ENCODE measurements at places on chromosomes 3 and 15.
A peak's percentile ranks its signal among the peaks of the same experiment; 100 is the strongest.

GRCh38 chr3:89101251-89101650 is 6.2 kb upstream of the EPHA3 start:
- no peak for DNase-seq

DNA sequence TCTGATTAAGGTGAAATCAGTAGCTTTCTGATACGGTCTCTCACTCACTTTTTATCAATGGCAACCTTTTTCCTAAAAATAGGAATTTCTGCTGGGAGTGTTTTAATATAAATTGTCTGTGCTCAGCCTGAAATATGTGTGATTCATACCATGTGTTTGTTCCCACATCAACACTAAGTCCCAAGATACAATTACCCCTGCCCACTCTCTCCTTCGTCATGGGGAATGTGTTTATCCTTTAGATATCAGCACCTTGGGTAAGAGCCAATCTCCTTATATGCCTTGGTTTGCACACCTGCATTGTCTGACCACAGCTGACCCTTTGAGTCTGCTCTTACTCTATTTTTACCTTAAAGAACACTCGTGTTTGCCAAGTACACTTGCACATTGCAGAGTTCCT is 356.4 kb downstream of the LPP start:
- DNase-seq, result peak; percentile 74

DNA sequence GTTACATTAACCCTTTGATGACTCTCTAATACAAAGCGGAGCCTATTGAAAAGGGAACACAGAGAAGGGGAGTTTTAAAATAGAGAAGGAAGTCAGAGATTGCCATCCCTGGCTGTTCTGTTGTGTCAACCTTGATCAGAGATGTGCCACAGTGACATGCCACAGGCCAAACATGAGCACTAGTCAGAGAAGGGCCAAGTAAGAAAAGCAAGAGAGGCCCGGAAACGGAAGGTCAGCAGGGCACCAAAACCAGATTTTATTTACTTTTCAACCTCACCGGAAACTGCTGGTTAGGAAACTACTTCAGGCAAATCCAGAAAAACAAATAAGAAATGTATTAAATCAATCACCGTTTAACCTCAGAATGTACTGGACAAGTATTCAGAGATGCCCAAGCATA is 171.8 kb downstream of the ALCAM start:
- no peak for DNase-seq

- DNase-seq, result no peak
Observed at GRCh38 chr15:39869858-39870515, 50.1 kb downstream of the GPR176 start.

DNA sequence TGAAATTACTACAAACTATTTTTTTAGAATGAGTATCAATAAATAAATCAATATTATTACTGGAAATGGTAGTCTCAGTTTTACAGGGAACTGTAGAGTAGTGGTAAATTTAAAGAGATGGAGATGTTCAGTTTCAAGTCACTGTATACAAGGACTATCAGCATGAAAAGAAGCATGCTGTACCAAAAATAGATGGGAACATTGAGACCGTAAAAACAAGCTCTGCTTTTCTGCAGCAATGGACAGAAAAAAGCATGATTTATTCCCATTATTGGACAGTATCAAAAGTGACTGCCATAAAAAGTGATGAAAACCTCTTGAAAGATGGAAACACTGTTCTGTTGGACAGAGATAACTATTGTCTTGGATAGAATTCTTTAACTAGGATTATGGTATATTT is 187.2 kb downstream of the EPHA6 start:
- DNase-seq, result no peak

DNA sequence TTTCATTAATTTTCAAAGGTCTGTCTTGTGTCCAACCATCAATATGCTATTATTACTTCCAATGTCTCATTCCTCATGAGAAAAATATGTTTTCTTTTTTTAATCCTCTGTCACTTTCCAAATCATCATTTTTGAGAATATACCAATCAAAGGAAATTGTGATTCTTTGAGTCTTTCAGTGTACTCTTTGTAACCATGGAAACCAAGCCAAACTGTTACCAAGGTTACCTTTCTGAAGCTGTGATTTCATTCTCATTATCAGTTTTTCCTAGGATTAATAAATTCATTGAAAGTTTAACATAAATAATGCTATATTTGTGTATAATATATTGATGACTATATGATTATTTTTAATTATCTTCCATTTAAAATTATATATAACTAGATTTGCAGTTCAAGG is 16.6 kb upstream of the PLSCR5 start:
- no peak for DNase-seq

GRCh38 chr3:22318325-22318724 is 567.3 kb upstream of the ZNF385D start:
- no peak for DNase-seq

DNA sequence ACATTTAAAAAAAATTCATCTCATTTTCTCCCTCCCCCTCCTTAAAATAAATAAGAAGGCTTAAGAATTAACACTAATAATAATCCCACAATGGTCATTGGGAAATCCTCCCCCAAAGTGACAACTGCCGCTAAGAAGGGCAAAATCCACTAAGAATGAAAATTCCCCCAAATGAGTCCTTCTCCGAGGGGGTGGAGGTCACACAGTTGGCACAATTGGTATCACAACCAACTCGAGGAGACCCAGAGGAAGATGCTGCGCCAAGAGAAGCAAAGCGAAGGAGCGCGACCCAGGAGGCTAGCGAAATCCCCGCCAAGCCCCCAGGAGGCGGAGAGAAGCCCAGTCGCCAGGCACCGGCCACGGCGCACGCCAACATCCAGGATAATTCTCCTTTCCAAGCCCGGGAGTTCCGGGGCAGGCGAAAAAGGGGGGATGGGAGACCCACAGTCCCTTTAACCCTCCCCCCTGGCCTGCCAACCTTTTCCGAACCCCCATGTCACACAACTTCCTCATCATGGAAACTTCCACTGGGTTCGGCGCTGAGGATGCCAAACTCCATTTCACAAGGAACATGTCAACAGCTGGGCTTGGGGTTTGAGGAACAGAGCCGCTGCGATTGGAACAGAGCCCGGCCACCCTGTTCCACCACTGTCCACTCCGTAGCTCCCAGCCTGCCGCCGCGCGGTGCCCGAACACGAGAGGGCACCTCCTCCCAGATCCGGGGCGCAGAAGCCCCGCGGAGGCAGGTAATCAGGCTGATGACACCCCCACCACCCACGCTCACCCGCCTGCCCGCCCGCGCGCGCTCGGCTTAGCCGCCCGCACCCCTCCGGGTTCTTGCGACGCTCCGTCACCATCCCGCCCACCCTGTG is 668 bp downstream of the THRB start:
- peak; percentile 6 for DNase-seq

GRCh38 chr15:67137951-67138848 is 72.8 kb downstream of the SMAD3 start:
- no peak for DNase-seq

DNA sequence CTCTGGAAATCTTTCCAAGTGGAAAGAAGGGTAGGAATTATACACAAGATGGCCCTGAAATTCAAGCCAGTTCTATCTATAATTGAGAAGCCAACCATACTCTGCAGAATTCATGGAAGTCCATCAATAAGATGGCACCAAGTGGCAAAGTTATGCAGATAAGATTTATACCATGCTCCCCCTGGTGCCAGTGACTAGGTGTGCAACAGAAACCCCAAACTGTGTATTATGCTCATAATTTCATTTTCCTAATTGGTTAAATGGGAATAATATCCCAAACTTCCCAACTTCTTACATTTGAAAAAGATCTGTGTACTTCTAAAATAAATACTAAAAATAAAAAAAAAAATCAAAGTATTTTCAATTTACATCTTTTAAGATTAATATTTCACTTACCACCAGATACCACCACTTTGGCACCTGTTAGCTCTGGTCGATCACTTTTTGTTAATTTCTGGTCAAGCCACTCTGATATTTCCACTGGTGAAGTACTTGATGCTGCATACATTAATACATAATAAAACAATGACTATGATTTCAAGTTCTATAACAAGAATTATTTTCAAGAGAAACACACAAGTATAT is 25.9 kb downstream of the ETFA start:
- no peak for DNase-seq

- no peak for DNase-seq
Observed at GRCh38 chr3:492586-493316, 296.2 kb downstream of the CHL1 start.

DNA sequence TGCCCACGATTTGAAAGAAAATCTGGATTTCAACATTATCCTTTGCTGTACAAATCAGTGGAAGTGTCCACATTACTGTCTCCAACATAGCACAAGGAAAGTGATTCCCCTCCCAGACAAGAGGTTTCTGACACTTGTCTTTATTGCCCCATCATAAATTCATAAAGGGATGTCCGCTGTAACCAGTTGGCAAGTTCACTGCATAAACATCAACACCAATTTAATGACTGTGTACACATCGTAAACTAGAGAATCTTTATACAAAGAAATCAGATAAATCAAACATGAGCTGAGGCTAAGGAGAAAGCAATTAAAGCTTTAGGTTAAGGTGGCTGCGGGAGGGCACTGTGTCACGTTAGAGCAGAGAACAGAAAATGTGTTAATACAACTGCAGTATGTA is 129.8 kb downstream of the MEIS2 start:
- no peak for DNase-seq

- no peak for DNase-seq
Observed at GRCh38 chr15:72472992-72473610, 1.0 kb upstream of the ARIH1 start.

- DNase-seq, result no peak
Observed at GRCh38 chr15:33701304-33701696, 267.0 kb upstream of the CHRM5 start.

DNA sequence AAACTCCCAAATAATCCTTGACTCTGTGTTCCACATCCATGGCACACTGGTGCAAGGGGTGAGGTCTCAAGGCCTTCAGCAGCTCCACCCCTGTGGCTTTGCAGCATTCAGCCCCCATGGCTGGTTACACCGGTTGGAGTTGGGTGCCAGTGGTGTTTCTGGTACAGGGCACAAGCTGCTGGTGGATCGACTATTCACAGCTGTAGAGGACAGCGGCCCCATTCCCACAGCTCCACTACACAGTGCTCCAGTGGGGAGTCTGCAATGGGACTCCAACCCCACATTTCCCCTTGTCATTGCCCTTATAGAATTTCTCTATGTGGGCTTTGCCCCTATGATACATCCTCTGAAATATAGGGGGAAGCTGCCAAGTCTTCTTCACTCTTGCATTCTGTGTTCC is 64.3 kb upstream of the SGO1 start:
- no peak for DNase-seq

DNA sequence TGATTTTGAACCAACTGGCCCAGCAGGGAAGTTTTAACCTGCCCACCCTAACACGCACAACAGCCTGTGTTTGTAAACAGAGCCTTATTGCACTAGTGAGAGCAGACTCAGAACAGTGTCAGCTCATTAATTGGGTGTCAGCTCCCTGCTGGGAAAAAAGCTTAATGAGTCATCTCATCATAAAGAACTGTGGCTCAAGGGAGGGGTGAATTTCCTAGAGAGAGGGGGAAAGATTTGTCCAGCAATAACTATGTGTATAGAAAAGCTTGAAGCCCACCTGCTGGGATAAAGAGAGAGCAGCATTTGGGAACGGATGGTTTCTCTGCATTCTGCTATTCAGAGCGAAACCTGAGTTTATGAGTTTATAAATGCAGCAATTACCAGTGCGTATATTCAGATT is 48.9 kb upstream of the GMNC start:
- no peak for DNase-seq

- DNase-seq, result peak; percentile 63
Observed at GRCh38 chr3:172675441-172676193, 35.2 kb downstream of the NCEH1 start.

DNA sequence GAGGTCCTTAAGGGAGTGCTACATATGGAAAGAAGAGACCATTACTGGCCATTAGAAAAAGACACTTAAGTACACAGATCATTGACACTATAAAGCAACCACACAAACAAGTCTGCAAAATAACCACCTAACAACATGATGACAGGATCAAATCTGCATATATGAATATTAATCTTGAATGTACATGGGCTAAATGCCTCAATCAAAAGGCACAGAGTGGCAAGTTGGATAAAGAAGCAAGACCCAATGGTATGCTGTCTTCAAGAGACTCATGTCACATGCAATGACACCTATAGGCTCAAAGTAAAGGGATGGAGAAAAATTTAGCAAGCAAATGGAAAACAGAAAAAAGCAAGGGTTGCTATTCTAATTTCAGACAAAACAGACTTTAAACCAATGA is 28.4 kb upstream of the CCNL1 start:
- DNase-seq, result no peak

DNA sequence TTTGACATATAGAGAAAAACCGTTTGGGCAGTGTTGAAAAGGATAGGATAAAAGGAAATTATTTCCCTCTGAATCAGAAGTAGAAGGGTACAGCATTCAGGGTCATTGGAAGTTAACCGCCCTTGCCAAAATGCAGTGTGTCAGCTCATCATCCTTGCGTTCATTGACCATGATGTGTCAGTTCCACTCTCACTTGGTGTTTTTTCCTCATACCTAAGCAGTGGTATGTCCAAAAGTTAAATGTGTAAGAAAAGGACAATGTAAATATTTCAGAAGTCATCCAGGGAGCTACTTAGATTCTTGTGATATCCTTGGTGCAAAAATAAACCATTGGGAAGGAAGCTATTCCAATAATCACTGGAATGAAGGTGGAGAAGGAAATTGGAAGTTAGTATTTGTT is 50.7 kb downstream of the MAP6D1 start:
- DNase-seq, result no peak

- DNase-seq, result no peak
Observed at GRCh38 chr3:109923431-109923830, 586.1 kb upstream of the DPPA4 start.

DNA sequence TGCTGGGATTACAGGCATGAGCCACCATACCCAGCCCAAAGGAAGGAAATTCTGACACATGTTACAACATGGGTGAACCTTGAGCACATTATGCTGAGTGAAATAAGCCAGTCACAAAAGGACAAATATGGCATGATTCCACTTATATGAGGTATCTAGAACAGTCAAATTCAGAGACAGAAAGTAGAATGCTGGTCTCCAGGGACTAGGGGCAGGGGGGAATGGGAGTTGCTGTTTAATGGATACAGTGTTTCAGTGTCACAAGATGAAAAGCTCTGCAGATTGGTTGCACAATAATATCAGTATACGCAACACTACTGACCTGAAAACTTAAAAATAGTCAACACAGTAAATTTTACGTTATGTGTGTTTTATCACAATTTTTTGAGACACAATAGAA is 4.1 kb downstream of the SPATA12 start:
- no peak for DNase-seq

- no peak for DNase-seq
Observed at GRCh38 chr3:177778633-177779032, 581.4 kb upstream of the TBL1XR1 start.

DNA sequence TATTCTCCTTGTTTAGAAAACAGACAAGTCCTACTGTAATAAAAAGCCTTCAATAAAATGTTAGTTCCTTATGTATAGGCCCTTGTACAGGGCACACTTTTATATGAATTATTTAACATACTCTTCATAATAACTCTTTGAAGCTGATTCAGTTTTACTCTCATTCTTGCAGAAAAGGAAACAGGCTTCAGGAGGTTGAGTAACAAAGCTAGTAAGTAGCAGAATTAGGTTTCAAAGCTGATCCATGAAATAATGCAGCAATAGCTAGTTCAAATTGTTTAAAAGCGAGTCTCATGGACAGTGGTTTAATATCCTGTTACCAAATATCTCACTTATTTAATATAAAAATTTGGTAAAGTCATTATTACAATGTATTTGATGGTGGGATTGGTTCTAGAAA is 25.0 kb downstream of the TCF12 start:
- no peak for DNase-seq

- peak; percentile 21 for DNase-seq
Observed at GRCh38 chr3:76474632-76475031, 565.3 kb upstream of the ROBO2 start.

- no peak for DNase-seq
Observed at GRCh38 chr3:100333970-100334487, 528 bp upstream of the NIT2 start.

Measured in H4 (cell line).